ENCODE measurements at places on chromosomes 1 and 21.

DNA sequence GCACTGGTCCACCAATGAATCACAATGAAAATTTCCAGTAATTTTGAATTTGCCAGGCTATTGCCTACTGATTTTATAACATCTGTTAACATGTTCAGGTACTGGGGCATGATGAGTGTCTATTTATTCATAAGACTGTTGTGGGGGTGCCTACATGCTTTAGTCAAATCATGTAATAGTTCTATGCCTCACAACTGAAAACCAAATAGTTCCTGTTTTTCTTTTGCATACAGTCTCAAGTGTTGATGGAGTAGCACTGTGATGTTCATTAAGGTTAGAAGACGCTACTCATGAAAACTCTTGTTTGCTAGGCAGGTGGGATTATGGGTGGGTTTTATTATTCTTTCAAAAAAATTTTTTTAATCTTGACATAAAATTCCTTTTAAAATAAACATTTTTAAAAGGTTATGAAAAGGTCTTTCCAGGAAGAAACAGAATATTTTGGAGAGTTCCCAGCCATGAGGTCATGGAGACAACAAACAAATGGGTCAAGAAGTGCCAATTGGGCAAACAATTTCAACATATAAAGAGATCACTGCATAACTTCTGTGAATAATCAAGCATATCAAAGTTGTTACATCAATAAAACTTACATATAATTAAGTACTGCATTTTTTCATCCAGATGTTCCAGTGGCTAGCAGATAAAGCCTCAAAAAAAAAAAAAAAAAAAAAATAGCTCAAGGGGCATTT is 40.2 kb upstream of the NHLH2 start:
- DNase-seq, result no peak

GRCh38 chr1:178581351-178582303 is 68.7 kb downstream of the TEX35 start:
- no peak for DNase-seq

- no peak for DNase-seq
These were observed 83.6 kb upstream of the FOXD3 start for GRCh38 chr1:63238721-63239120.

DNA sequence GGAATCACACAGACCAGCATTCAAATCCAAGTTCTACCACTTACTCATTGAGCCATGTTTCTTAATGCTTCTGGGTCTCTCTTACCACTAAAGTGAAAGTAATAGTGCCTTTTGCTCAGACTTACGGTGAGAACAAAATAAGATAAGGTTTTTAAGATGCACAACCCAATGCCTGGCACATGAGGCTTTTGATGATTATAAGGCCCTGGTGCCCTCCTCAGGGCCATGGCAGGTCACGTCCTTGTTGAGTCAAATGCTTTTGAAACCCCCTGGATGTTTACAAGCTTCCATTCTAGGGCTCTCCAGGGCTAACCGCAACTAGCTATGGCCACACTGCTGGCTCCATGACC is 76.0 kb downstream of the TENT5C start:
- no peak for DNase-seq

Data from NCI-H2029 treated with DMSO at 0.1 percent for 48 hours (cell line).